ENCODE measurements at places on chromosomes 13 and 19.

GRCh38 chr13:110696776-110697175 lies 9.1 kb downstream of the CARS2 start:
- no peak for DNase-seq

- no peak for DNase-seq
Measured at GRCh38 chr13:98415326-98416070, 161.4 kb downstream of the STK24 start.

DNA sequence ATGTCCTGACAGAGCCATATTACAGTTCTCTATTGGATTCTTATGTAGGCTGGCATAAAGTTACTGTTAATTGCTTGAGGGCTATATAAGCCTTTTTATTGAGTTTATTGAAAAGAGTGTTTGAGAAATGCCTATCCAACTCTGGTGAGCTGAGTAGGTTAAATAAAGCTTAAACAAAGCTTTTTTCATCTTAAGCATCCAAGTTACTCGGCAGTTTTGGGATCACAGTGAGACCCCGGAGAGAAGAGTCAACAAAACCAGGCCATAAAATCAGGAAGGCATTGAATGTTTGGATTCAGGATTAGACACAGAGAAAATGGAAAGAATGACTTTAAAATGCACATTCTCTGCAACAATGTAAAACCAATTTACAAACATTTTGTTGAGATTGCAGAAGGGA lies 588.5 kb downstream of the DACH1 start:
- no peak for DNase-seq

DNA sequence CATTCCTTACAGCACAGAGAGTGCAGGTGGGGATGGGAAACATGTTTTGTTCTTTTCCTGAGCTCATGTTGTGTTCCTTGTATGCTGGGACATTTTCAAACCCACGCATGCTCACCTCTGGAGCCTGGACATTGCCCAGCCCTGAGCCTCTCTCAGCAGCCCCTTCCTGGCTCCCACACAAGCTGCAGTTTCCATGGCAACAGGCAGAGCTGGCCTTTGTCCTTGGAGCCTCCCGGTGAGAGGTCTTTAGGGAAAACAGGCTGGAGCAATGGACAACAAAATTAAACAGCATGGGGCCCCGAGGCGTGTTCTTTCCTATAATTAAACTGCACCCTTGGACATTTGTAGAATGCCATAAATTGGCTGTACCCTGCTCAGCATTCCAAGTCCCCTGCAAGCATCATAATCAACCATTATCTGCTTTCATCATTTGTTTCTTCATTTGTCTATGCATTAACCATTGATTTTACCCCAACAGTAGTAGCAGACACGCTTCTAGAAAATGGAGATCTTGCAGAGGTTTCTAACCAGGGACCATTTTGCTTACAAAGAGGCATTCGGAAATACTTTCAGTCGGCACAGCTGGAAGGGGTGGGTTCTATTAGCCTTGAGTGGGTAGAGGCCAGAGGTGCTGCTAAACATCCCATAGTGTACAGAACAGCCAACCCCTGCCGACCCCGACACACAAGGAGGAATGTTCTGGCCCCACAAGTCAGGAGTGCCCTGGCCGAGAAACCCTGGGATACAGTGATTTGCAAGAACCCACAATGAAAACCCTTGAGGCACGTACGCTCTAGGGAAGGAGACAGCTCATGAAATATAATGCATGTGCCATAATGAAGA lies 133.4 kb upstream of the PEG3 start:
- no peak for DNase-seq

DNA sequence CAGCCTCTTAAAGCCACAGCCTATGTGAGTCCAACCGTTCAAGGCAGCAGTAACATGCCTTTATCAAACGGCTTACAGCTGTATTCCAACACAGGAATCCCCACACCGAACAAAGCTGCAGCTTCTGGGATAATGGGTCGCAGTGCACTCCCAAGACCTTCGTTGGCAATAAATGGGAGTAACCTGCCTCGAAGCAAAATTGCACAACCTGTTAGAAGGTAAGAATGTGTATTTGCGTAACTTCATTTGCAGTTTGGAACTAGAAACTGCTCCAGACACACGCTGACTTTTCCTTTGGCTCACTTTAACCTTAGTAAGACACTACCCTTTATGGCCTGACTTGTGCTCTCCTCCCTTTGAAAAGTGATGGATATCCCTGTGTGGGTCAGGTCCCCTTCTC lies 63.4 kb downstream of the SLAIN1 start:
- DNase-seq, result no peak

DNA sequence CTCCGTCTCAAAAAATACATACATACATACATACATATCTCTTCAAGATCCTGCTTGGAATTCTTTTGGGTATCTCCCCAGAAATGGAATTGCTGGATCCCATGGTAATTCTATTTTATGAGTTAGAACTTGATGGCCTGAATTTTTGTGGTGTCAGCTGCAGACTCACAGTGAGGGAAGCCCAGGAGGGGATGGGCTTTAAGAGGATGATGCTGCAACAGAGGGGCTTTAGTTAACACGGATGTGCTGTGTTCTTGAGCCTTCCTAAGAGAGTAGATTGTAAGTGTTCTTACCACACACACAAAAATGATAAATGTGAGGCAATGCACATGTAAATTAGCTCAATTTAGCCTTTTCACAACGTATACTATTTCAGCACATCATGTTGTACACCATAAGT lies 31.8 kb downstream of the CACNG6 start:
- DNase-seq, result no peak

GRCh38 chr13:32320528-32320927 lies 5.2 kb downstream of the BRCA2 start:
- no peak for DNase-seq

DNA sequence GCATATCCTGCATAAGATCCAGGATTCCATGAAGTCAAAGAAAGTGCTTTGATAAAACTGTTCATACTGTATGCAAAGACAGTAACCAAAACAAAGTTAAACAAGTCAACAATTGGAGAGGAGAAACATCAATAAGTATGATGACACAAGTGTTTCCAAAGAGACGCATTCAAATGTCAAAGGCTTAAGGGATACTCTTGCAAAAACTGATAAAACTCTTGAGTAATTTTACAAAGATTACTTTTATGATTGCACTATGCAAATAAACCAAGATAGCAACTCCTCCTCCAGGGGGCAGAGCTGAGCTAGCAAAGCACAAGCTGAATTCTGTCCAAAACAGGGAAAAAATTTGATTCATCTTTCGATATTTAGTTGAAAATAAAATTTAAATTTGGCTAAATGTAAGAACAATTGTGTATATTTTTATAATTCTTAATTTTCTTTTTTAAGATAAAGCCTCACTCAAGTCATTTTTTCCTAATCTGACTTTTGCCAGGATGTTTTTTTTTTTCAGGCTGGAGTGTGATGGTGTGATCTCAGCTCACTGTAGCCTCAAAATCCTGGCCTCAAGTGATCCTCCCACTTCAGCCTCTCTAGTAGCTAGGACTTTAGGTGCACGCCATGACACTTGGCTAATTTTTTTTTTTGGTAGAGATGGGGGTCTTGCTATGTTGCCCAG lies 84.0 kb downstream of the MZT1 start:
- no peak for DNase-seq

DNA sequence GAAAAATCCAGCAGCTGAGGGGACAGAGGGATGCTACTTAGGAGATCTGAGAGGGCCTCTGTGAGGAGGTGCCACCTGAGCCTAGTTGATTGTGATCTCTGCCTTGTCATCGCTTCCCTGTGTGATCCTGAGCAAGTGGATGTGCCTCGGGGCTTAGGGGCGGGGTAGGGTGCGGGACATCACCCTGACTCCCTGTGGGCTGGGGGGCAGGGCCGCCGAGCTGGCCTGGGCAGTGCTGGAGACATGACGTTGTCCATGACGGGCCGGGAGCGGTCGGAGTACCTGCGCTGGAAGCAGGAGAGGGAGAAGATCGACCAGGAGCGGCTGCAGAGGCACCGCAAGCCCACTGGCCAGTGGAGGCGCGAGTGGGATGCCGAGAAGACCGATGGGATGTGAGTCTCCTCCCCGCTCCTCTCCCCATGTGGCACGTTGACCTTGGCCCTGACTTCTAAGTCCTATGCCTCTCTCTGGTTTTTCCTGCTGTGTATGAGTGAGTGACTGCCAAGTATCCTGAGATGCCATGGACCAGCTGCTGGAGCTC lies 8.2 kb upstream of the INAFM1 start:
- no peak for DNase-seq

- no peak for DNase-seq
Measured at GRCh38 chr13:47251771-47252170, 354.9 kb upstream of the HTR2A start.

DNA sequence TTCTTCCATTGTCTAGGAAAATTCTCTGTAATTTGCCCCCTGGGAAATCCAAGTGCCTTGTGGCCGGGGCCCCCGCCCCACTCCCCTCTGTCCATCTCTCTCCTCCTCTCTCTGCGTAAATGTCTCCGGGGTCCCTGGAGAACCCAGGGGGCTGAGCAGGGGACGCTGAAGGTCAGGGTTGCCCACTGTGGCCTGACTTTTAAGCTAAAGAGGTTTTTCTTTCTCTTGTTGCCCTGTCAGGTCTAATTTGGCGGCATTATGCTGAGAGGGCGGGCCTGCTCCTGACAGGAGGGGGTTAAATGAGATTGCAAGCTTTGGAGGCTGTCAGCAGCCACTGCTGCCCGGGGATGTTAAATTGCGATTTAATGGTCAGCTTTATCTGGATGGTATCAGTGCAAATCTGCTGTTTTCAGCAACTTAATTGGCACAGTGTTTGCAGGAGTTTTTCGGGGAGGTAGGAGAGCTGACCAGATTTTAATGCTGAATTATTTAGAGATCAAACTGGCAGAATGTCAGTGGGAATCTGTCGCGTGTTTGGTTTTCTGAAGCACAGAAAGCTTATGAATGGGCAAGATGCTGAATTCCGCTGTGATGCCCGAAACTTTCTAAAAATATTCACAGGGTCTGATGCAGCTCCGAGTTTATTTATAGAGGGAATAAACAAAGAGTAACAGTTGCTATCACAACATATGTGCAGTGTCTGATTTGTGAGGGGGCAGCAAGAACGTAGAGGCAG lies 93.2 kb upstream of the SOX1 start:
- DNase-seq, result no peak
